ENCODE measurements at places on chromosomes 16 and 17. TPM values are rescaled to one million over a fixed set of nuclear protein-coding genes. Genes with fewer than 3 reads are reported as not detected.

Gene FGF11
- 6.5 TPM for total RNA-seq

Gene CDR2L
- total RNA-seq, result 17.4 TPM

Gene CCL5
- 0.60 TPM for total RNA-seq

Gene ABCC1
- total RNA-seq, result 17.0 TPM

Gene OTOA
- 0.11 TPM for total RNA-seq

Gene OR4D2
- not detected for total RNA-seq

Gene ARHGDIG
- 7.0 TPM for total RNA-seq

Gene SLC6A2
- total RNA-seq, result not detected

Gene PRR29
- not detected for total RNA-seq

Gene COASY
- 48.8 TPM for total RNA-seq

GRCh38 chr17:11331547-11332513 lies 90.8 kb downstream of the SHISA6 start:
- H3K4me1 ChIP-seq, result no peaks in the 10 kb centered on the region
- H3K36me3 ChIP-seq, result no peaks in the 10 kb centered on the region
- H3K27me3 ChIP-seq, result peaks cover 34% of the 10 kb centered on the region
- no peak overlapping the region for H3K27ac ChIP-seq
- no peak for DNase-seq
- no peak overlapping the region for H3K4me3 ChIP-seq

DNA sequence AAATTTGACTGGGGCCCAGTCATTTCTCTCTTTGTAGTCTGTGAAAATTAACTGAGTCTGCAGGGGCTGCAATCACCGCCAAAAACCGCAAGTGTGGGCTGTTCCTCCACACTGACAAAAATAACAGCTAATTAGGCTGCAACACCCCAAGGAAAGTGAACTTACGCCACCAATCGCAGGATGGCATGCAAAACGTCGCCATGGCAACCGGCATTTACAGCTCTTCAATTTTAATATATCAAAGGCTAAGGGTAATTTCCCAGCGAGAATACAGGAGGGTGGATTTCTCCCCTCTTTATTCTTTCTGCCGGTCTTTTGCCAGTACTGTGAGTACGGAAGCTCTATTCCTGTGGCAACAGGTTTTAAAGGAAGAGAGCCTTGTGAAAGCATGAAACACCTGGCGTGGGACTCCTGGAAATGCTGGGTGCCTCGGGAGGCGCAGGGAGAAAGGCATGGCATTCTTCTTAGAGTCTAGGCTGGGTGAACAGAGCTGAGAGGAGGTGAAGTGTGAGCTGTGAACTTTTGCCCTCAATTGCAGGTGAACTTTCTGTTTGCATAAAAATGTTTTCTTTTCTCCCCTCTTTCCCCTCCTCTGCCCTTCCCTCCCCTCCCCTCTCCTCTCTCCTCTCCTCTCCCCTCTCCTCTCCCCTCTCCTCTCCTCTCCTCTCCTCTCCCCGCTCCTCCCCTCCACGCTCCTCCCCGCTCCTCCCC lies 399.7 kb downstream of the XYLT1 start:
- no peaks in the 10 kb centered on the region for H3K36me3 ChIP-seq
- no peaks in the 10 kb centered on the region for H3K4me1 ChIP-seq
- H3K4me3 ChIP-seq, result no peak overlapping the region
- H3K27me3 ChIP-seq, result peaks cover 70% of the 10 kb centered on the region

DNA sequence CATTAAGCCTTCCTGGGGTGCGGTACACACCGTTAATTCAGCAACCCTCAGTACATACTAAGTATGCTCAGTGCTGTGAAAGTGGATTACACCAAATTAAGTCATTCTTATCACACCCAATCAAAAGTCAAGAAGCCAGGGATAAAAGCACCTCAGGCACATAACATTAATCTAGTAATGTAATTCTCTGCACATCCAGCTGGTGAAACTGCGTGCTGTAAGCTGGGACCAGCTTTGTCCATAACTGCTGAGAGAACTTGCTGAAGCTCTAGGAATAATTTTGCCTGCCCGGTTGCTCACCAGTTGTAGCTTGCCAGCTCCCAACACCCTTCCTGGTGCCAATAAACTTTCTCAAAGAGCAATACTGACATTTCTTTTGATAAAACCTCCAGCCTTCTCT lies 44.9 kb downstream of the SLC47A1 start:
- H3K4me3 ChIP-seq, result no peak overlapping the region
- H3K27ac ChIP-seq, result no peak overlapping the region
- H3K27me3 ChIP-seq, result peaks cover 38% of the 10 kb centered on the region

- no peaks in the 10 kb centered on the region for H3K27me3 ChIP-seq
- H3K27ac ChIP-seq, result no peak overlapping the region
- no peak overlapping the region for H3K4me3 ChIP-seq
- no peaks in the 10 kb centered on the region for H3K4me1 ChIP-seq
- DNase-seq, result no peak
These were observed 1393.3 kb downstream of the CDH8 start for GRCh38 chr16:60642956-60643355.

DNA sequence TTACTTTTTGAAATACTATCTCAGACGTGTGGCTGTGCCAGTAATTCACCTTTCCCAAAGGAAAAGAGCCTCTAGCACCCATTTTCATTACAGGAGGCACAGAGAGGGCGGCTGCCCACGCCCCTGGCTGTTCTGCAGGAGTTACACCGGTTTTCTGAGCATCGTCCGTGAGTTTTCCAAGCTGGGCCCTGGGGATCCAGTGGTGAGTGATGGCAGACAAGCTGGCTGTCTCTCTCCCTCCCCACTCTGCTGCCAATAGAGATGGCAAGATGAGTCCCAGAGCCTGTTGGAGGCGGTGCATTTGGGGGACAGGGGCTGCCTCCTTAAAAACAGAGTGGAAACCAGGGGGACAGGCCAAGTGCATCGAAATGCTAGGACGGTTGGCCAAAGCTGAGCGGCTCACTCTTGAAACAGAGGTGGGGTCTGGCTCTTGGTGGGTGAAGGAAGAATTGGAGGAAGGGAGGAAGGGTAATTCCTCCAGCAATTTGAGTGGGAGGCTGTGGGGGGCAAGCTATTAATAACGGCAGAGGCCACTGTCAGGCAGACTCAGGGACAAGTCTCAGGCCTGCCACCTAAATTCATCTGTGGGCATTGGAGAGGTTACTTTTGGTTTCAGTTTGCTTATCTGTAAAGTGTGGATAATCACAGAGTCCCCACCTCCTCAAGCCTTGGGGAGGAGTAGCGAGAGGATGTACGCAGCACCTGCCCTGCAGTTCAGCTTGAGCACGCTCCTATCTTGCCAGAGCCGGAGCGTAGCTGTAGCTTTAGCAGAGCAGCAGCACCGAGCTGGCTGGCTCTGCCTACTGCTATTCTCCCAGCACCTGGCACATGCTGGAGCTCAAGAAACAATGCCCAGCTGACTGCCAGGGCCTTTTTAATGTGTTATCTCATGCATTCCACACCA lies 7.5 kb upstream of the NOS2 start:
- H3K27ac ChIP-seq, result peak overlapping the region; percentile 43
- H3K4me1 ChIP-seq, result peaks cover 21% of the 10 kb centered on the region
- no peak for DNase-seq
- H3K36me3 ChIP-seq, result no peaks in the 10 kb centered on the region

- no peaks in the 10 kb centered on the region for H3K36me3 ChIP-seq
- H3K27ac ChIP-seq, result peak overlapping the region; percentile 55
- H3K4me1 ChIP-seq, result peaks cover 15% of the 10 kb centered on the region
- no peak overlapping the region for H3K4me3 ChIP-seq
- H3K27me3 ChIP-seq, result peaks cover 7% of the 10 kb centered on the region
These were observed 6.4 kb downstream of the ATP1B2 start for GRCh38 chr17:7656958-7657609.

DNA sequence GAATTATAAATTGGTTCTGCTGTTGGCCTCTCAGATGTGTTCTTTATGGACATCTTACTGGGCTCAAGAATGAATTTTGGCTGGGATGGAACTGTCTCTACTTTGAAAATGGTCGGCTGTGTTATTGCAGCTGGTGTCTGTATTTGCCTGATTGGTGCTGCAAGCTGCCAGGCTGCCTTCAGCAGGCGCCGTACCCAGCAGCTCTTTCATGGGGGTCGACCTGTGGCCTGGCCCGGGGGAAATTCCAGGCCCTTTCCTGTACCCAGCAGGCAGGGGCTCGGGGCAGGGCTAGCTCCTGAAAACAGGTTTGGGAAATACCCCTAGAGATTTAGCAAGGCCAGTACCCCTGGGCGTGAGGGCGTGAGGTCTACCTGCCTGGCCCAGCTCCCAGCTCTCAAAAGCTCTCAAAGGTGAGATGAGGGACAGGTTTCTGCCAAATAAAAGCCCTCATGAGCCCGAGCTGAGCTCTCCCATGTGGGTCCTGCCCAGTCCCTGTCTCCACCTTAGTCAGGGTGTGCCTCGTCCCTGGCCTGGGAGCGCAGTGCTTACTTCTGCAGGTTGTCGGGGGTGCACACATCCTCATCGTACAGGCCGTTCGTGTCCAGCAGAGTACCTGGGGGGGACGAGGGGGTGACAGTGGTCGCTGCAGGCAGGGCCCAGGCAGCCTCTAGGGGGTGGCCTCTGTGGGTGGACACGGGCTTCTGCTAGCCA lies 52.3 kb downstream of the PRMT7 start:
- no peak overlapping the region for H3K4me3 ChIP-seq
- H3K27me3 ChIP-seq, result peaks cover 29% of the 10 kb centered on the region
- no peak for DNase-seq
- peaks cover 15% of the 10 kb centered on the region for H3K36me3 ChIP-seq
- H3K27ac ChIP-seq, result no peak overlapping the region
- H3K4me1 ChIP-seq, result no peaks in the 10 kb centered on the region

DNA sequence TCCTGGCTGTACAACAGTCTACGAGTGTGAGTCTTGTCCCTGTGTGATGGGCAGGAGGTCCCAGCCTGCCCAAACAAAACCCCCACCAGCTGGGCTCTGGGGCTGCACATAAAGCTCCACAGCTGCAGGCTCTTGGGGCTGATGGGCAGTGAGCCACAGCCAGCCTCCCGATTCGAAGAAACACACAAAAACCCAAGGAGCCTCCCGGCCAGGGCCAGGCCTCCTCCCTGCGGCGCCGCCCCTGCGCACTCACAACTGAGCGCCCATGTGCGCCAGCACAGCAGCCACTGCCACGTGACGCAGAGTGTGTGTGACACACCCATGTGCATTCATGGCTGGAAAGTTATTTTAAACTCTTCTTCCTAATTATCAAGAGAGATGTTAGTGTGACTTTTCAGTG lies 30.6 kb upstream of the FAAP100 start:
- H3K36me3 ChIP-seq, result peaks cover 86% of the 10 kb centered on the region
- no peak overlapping the region for H3K27ac ChIP-seq
- H3K27me3 ChIP-seq, result no peaks in the 10 kb centered on the region
- H3K4me1 ChIP-seq, result peaks cover 30% of the 10 kb centered on the region

GRCh38 chr16:87681981-87682570 lies 79.8 kb downstream of the JPH3 start:
- peaks cover 85% of the 10 kb centered on the region for H3K27me3 ChIP-seq
- H3K27ac ChIP-seq, result no peak overlapping the region
- no peak overlapping the region for H3K4me3 ChIP-seq

DNA sequence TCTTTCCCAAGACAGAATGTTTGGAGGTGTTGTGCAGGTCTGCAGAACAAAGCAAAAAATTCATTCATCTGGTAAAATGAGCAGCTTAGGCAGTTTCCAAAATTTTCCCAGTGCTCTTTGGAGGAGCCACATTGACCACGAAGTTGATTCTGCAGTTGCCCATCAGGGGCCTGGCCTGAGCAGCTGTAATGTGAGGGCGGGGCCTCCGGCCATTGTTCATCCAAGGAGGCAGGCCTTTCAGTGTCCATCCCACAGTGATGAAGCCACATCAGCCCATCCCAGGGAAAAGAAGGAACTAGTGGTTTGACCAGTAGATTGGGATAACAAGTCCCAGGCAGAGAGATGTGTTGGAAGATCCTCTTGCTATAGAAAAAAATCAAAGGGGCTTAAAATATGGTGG lies 10.1 kb downstream of the UBFD1 start:
- no peak overlapping the region for H3K27ac ChIP-seq
- no peaks in the 10 kb centered on the region for H3K27me3 ChIP-seq
- no peak for DNase-seq
- H3K36me3 ChIP-seq, result peaks cover 99% of the 10 kb centered on the region
- H3K4me3 ChIP-seq, result no peak overlapping the region

- H3K27ac ChIP-seq, result no peak overlapping the region
- H3K4me1 ChIP-seq, result no peaks in the 10 kb centered on the region
- no peak overlapping the region for H3K4me3 ChIP-seq
- no peaks in the 10 kb centered on the region for H3K36me3 ChIP-seq
These were observed 11.3 kb downstream of the ERAL1 start for GRCh38 chr17:28865946-28866752.

DNA sequence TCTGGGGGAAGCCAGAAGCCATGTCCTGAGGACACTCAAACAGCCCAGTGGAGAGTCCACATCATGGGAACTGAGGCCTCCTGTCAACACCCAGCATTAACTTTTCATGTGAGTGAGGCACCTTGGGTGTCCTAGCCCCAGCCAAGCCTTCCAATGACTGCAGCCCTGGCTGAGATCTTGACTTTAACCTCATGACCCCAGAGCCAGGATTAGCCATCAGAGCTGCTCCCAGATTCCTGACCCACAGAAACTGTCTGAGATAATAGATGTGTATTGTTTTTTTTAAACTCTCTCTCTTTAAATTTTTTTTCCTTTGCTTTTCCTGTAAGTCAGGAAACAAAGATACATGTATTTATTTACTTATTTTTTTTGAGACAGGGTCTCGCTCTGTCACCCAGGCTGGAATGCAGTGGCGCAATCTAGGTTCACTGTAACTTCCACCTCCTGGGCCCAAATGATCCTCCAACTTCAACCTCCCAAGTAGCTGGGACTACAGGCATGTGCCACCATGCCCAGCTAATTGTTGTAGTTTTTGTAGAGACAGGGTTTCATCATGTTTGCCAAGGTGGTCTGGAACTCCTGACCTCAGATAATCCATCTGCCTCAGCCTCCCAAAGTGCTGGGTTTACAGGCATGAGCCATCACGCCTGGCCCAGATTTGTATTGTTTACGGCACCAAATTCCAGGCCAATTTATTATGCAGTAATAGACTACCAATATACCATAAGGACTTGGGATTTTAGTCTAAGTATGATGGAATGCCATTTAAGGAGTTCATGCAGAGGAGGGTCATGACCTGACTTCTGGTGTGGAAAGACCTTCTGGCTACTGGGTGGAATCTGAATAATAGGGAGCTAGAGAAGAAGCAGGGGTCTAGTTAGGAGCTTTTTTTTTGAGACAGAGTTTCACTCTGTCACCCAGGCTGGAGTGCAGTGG lies 14.0 kb upstream of the TMEM94 start:
- peaks cover 53% of the 10 kb centered on the region for H3K4me1 ChIP-seq
- H3K27me3 ChIP-seq, result no peaks in the 10 kb centered on the region
- peak overlapping the region; percentile 80 for H3K27ac ChIP-seq
- H3K4me3 ChIP-seq, result no peak overlapping the region

- peaks cover 16% of the 10 kb centered on the region for H3K4me1 ChIP-seq
- no peak overlapping the region for H3K27ac ChIP-seq
- no peaks in the 10 kb centered on the region for H3K36me3 ChIP-seq
These were observed 8.0 kb upstream of the PIK3R6 start for GRCh38 chr17:8875436-8875835.

DNA sequence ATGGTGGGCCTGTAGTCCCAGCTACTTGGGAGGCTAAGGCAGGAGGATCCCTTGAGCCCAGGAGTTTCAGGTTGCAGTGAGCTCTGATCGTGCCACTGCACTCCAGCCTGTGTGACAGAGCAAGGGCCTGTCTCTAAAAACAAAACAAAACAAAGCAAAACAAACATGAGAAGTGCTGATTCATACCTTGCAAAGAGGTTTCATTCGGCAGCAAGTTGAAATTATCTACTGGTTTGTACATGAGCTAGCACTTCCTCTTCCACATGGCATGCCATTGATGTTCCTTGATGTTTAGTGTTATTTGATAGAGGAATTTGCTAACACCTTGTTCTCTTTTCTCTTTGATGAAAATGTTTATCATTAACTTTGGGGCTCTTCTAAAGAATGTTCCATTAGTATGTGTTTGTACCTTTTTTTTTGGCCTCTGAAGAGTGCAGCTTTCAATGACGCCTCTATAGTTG lies 50.6 kb downstream of the SPECC1 start:
- no peaks in the 10 kb centered on the region for H3K36me3 ChIP-seq
- peaks cover 20% of the 10 kb centered on the region for H3K4me1 ChIP-seq
- no peak overlapping the region for H3K27ac ChIP-seq
